ENCODE measurements at places on chromosomes 6 and 20.

DNA sequence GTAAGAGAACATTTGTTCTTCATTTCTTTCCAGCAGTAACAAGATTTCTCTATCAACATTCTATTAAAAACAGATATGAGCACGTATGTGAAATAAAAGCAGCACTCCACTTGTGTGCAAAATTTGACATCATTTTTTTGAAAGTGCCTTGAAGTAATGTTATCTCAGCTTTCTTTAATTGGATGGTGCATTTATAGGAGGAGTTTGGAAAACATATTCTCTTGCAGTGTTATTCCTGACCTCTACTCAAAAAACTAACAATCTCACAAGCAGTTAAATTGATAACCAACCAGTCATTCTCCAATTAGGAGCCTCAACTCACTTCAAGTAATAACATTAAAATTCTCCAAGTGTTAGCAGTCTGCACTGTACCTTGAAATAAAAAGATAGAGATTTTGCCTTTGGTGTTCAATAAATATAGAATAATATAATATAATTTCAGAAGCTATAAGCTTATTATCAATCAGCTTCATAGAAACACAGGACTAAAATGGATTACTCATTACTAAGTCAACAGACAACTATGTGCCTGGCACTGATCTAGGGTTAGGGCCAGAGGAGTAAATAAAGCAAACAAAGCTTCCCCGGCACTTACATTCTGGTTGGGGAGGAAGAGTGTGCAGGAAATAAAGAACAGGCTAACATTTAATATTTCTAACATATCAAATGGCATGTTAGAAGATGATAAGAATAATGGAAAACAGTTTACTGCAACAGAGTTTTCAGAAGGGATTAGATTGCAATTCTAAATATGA is 149.0 kb upstream of the SGK1 start:
- no peak for DNase-seq

- DNase-seq: no peak
These were observed 20.2 kb downstream of the GPR6 start for GRCh38 chr6:109998159-109998785.

GRCh38 chr6:106159531-106159940 is 73.4 kb downstream of the PRDM1 start:
- no peak for DNase-seq

DNA sequence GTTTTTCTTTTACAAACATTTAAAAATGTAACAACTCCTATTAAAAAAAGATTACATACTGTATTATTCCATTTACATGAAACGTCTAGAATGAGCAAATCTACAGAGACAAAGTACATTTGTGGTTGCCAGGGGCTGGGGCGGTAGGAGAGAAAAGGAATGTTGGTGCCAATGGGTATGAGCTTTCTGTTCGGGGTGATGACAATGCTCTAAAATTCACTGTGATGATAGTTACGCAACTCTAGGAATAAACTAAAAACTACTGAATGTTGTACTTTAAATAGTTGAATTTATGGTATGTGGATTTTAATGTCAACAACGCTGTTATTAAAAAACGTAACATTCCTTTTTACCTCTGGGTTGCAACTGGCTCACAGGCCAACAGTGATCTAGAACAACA is 211.1 kb downstream of the GMDS start:
- DNase-seq: no peak

DNA sequence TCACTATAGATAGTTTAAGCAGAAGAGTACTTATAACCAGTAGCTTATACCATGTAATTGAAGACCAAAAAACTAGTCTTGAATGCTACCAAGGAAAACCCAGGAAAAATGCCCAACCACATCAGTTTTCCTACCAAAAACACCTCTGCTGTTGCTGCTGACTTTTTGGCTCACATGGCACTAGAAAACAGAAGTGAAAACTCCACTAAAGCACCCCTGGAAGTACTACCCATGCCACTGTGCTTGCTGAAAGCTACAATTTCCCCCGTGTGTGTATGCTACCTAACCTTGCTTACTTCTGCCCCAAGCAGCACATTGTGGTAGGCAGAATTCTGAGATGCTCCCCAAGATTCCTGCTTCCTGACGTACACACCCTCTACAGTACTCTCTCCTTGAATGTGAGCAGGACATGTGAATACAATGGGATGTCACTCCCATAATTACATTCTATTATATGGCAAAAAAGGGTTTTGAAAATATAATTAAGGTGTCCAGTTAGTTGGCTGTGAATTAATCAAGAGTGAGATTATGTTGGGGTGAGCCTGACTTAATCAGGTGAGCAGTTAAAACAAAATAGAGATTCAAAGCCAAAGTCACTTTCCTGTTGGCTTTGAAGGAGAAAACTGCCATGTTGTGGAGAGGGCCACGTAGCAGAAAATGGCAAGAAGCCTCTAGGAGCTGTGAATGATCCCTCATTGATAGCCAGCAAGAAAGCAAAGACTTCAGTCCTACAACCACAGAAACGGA is 209.8 kb upstream of the MARCKS start:
- DNase-seq: no peak

- no peak for DNase-seq
These were observed 20.8 kb downstream of the SDCBP2 start for GRCh38 chr20:1308067-1308701.

DNA sequence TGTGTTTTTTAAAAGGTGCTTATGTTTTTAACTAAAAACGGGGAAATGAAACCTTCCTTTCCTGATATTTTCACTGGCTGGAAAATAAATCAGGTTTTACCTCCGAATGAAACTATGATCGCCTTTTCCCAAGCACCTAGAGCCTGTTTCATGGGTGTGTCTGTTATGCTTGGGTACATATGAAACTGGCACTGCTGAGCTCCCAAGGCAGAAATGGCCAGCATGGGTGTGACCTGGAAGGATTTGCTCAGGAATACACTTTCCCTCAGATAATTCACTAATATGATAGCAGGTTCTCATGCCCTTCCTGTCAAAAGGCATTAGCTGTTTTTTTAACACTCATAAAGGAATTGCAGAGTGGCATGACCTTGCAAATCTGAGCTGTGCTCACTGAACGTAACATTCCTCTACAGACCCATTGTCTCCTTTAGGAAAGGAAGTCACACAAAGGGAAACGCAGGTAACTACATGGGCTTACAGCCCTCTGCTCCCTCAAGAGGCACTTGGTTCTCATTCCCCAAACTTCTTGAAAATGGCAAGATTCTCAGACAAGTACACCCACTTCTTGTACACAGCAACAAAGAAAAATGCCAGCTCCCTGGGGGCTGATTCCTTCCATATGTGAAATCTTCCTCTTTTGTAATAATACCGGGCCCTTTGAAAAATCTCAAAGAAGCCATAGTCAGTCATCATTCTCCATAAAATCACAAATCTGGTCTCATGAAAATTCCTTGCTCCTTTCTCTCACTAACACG is 72.7 kb downstream of the METTL24 start:
- no peak for DNase-seq

DNA sequence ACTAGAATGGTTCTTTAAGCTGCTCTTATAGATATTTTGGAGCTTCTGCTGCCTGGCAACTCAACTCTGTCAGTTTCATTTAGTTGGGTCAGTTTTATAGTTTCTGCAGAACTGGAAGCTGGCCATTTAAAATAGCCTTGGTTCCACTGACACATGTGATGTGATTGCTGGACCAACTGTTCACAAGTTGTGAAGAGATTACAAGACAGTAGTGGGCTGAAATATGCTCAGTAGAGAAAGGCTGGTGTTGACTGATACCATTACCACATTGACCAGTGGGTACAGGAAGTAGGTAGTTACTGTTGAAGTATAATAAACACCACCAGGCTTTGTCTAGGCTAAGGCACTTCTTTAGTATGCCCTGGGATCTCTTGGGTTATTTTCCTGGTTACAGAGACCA is 39.0 kb downstream of the BCKDHB start:
- no peak for DNase-seq

GRCh38 chr6:4474810-4475209 is 301.4 kb upstream of the CDYL start:
- DNase-seq: no peak

DNA sequence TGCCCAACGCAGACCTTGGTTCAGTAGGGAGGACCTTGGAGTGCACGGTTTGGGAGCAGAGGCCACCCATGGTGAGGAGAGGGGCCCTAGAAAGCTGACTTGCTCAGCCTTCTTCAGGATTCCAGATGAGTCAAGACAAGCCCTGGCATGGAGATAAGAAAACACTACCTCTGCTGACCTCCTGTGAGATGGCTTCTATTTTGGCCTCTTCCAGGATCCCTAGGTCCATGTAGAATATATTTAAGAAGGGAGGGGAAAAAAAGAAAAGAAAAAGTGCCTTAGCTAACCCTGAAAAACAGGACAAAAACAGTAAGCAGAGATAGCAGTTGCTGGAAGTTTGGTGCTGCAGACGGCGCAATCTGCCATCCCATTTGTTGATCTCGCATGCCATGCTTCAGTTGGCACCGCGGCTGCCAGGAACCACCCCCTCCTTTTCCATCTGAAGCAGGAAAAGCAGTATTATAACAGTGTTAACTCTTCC is 100.0 kb downstream of the ARMC2 start:
- DNase-seq: no peak

- DNase-seq: no peak
These were observed 245.1 kb downstream of the FOXA2 start for GRCh38 chr20:22339091-22339881.

DNA sequence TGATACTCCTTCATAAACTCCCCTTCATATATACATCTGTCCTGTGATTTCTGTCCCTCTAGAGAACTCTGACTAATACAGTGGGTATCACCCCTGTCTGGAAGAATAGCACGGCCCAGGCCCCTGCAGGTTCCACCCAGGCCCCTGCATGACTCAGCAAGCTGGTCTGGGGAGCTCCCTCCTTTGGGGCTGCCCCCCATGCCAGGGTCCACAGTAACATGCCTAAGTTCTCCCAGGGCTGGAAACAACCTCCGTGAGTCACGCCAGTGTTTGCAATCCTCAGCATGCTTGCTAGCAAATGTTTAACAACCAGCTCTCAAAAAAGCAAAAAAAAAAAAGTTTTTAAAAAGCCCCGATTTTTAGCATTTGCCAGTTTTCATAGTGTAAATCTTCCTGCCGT is 134.3 kb upstream of the CDH4 start:
- DNase-seq: no peak

GRCh38 chr6:48568856-48569255 is 457.9 kb upstream of the PTCHD4 start:
- no peak for DNase-seq

DNA sequence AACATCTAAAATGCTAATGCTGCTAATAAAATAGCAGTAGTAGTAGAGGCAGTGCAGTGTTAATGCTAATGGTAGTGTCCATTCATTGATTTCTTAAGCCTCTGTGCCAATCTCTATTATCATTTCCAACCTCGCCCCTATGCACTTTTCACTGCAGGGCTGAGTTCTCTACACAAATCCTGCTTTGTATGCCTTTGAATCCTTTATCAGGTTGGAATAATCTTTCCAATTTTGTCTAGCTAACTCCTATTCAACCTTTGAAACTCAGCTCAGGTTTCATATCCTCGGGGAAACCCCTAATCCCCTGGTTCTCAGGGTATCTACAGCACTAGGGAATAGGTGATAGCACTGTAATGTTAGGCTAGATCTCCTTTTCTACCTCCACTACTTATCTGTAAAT is 284.0 kb upstream of the RUNX2 start:
- DNase-seq: no peak

GRCh38 chr6:112066606-112067005 is 12.7 kb downstream of the CCN6 start:
- DNase-seq: no peak

DNA sequence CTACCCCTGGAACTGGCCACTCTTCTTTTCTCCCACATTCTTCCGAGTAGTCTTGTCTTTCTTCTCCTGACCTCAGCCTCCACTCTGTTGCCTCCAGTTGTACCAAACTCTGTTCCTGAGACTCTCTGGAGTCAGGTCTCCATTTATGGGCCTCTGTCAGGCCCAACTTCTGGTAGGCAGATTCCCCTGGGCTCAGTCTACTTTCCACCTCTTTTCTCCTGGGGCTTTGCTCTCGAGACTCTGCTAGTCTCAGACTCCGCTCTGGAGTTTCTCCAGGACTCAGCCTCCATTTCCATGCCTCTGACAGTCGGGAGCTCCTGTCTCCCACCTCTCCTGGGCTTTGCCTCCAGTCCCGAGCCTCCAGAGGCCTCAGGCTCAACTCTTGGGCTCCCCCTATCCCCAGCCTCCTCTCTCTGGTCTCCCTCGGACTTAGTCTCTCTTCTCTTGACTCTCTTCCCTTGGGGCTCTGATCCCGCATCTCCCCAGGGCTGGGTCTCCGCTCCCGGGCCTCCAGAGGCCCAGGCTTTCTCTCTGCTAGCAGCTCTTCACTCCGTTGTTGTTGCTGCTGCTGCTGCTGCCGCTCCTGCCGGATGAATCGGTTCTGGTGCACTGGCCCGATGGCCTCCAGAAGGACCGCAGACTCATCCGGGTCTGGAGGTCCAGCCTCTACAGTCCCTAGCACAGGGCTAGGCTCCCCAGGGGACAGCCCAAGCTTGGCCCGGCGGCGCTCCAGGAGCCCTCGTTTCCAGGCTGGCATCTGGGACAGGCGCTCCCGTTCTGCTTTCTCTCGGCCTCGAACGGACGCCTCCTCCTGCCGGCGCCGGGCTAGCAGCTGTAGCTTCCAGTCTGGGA is 1.1 kb downstream of the PPP1R18 start:
- DNase-seq: no peak

DNA sequence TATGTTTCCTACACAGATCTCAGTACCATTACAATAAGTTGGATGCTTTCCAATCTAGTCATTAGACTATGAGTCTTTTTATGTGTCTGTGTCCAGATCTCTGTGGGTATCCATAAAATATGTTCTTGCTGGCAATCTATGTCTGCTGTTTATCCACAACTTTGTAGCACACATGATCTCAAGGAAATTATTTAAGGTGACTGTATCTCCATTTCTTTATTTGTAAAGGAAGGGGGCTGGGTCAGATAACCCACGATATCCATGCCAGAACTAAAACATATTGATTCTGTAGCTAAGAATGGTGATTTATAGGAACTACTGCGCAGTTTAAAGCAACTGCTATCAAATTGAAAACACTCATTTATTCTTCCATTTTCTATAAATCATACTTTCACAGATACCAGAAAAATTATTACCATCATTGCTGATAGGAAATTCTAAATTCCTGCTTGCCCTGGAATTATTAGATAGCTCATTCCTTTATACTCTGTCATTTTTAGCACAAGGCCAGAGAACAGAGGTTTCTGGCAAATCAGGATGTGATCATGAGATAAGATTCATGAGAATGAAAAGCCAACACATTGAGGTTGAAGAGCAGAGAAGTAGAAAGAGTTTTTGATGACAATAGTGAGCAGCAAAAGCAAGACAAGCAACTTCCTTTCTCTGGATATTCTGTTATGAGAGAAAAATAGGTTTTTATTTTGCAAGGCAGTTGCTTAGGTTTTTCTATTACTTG is 851.4 kb upstream of the CITED2 start:
- no peak for DNase-seq

- no peak for DNase-seq
These were observed 150.9 kb downstream of the EYA4 start for GRCh38 chr6:133392015-133392414.

- DNase-seq: no peak
These were observed 4.6 kb upstream of the PREX1 start for GRCh38 chr20:48832405-48832730.

Measured in activated CD4-positive, alpha-beta T cell treated with anti-CD3 and anti-CD28 coated beads for 1 hour (primary cell).